Cardiac muscle cell (in vitro differentiated cells and primary cell): ENCODE measurements at places on chromosomes 7 and 10.
A peak's percentile ranks its signal among the peaks of the same experiment; 100 is the strongest.

GRCh38 chr7:37323966-37324365 lies 124.7 kb downstream of the ELMO1 start:
- no peak for DNase-seq

DNA sequence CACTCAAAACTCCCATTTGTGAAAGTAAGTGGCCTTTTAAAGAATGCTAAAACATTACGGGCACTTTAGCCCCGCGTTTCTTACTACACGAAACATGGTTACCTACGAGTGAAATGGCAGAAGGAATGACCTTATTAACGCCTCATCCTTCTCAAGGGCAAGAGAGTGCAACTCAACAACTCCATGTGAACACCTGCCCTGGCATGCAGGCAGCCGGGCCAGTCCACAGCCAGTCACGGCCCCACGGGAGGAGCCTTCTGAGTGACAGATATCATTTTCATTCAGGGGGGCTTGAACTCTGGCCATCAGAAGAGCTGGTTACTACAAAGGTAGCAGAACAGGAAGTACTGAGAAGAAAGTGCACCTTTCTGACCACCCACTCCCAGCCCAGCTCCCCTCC lies 236.1 kb downstream of the PTPRN2 start:
- DNase-seq = no peak

DNA sequence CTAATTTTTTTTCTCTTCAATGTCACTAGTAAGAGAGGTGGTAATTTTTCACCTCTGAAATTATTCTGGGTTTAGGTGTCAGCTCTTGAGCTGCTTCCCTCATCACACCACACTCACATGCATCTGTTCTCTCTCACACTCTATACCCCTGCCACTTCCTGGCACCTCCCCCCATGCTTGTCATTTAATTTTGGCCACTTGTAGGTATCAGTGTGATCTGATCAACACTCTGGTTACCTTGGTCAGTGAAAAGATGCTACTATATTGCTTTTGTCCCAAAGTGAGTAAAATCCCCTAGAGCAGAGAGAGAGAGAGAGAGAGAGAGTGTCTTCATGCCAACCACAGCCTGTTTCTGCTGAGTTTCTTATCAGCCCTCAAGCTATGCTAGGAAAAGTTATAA lies 42.5 kb downstream of the STK17A start:
- no peak for DNase-seq

- no peak for DNase-seq
Measured at GRCh38 chr7:114901771-114902170, 20.1 kb upstream of the MDFIC start.

DNA sequence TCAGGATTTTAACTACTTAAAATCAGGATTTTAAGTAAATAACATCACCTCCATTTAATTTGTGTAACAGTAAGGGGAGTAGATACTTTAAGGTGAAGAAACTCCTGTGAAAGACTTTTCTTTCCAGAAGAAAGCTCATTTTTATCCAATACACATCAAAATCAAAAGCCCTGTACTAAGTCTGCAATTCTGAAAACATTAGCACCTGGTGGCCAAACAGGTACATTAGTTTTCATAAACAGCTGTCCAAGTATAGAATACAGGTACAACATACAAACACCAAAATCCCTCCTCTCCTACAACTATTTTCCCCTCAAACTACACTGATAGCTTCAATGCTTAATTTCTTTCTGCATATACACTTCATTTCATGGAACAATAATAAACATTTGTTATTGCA lies 22.9 kb downstream of the FAM3C start:
- no peak for DNase-seq

DNA sequence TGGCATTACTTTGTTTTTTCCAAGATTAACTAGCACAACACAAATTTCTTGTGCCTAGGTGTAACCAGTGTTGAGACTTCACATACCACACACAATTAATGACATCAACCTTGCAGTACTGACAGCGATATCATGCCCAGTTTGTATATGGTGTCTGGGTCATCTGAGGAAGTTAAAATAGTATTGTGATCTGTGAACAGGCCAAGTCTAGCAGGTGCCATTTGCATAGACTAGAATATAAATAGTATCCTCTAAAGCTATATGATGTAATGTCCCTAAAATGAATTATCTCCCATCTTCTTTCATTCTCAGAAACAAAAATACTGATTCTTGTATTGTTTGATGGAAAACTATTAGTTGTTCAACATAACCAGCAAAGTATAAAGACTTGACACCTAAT lies 175.8 kb upstream of the KAT6B start:
- no peak for DNase-seq

DNA sequence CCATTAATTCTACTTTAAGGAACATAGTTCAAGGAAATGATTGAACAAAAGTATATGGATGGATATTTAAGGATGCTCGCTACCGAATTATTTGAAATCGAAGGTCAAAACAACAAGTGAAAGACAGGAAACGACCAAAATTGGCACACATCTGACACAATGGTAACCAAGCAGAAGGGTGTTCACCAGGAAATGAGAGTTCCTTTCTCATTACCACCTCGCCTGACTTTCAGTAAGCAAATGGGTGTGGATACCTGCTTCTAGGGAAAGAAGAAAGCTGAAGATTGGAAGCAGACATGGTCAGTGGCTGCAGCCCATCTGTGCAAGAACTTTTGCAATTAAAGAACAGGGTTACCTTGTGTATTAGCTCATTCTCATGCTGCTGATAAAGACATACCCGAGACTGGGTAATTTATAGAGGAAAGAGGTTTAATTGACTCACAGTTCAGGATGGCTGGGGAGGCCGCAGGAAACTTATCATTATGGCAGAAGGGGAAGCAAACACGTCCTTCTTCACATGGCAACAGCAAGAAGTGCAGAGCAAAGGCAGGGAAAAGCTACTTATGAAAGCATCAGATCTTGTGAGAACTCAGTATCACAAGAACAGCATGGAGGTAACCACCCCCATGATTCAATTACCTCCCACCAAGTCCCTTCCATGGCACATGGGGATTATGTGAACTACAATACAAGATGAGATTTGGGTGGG lies 6.2 kb upstream of the TMEM273 start:
- no peak for DNase-seq

- DNase-seq = no peak
Measured at GRCh38 chr10:18737236-18737635, 78.0 kb downstream of the ARL5B start.

- peak; percentile 12 for DNase-seq
Measured at GRCh38 chr7:42192066-42192465, 44.9 kb downstream of the GLI3 start.

DNA sequence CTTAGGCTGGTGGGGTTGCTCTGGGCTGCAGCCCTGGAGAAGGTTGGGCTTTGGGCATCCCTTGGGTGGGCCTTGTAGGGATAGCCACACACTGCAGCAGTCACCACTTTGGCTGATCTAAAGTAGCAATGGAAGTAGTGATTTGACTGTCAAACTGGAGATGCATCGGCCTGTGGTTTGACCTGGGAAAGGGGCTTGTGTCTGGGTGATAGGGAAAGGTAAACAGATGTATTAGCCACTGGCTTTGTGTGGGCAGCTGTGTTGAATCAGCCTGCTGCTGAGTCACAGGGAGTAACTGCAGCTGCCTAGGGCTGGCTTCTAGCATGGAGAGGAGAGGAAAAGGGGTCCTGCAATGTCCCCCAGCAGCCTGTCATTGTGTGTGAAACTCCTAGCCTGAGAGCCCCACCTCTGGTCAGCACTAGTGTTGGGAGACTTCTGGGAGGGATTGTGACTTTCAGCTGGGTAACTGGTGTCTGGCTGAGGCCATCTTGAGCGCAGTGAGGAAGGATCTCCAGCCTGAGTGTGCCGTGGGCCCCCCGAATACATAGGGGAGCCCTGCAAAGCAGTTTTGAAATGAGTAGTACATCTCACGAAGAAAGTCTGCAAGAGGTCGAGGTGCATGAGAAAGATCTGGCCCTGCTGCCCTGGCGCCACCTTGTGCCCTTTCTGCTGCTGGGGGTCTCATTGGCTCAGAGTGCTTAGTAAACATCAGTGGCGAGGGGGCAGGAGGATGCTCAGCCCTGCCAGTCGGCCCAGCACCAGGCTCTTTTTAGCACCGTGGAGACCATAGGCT lies 117.3 kb downstream of the FANK1 start:
- DNase-seq = peak; percentile 54

GRCh38 chr10:95297402-95297801 lies 6.6 kb upstream of the PDLIM1 start:
- no peak for DNase-seq

DNA sequence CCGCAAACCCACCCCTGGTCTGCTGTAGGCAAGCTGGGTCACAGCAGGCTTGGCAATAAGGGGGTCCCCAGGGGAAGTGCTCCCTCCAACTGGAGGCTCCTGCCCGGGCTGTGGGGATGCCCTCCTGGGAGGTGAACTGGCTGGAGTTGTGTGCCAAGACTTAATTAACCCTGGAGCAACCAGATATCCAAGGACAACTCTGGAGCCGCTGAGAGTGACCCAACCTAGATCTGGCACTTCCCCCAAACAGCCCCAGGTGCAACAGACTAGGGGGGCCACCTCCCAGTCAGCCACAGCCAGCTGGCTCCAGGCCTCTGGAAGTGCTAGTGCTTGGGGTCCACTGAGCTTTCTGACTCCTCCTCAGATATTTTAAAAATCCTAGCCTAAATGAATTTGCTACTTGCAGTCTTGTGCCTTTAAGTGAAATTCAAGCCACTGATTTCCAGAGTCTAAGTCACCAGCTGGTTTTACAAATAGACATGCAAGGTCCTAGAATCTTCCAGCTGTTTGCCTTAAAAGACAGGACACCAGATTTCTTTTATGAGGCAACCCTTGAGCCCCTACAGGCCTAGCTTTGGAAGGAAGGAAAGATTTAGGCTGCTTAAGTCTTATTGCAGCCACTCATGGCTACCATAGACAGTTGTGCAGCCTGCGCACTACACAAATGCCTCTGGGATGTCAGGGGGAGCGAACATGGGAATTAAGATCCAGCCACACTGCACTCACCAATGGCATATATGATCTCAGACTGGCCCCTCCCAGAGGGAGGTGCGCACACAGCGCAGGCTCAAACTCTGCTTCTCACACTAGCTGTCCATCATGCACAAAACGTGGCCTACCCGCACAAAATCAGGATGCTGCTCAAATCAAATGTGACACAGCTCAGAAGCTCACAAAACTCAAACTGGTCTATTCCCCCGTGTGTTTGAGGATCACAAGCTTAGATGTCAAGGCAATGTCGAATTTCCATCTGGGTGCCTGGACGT lies 42.6 kb upstream of the MYL10 start:
- DNase-seq = no peak

GRCh38 chr7:21041666-21042065 lies 255.0 kb upstream of the SP8 start:
- DNase-seq = no peak

GRCh38 chr7:77453531-77453930 lies 37.4 kb upstream of the GSAP start:
- peak; percentile 46 for DNase-seq

DNA sequence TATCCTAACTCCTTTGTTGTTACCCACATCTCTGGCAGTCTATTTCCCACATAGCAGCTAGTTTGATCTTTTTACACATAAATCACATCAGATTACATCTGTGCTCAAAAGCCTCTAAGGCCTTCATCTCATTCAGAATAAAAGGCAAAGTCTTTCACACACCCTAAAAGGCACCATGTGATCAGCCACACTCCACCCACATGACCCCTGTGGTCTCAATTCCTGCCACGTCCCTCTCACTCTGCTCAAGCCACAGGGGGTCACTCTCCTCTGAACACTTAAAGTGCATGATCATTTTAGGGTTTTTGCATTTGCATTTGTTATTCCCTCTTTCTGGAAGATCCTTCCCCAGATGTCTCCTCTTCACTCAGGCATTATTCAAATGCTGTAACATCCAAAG lies 30.8 kb downstream of the ELAPOR2 start:
- no peak for DNase-seq

- peak; percentile 11 for DNase-seq
Measured at GRCh38 chr10:34319197-34319846, 495.8 kb downstream of the PARD3 start.

- DNase-seq = peak; percentile 78
Measured at GRCh38 chr7:41967156-41967555, 264.3 kb upstream of the INHBA start.

DNA sequence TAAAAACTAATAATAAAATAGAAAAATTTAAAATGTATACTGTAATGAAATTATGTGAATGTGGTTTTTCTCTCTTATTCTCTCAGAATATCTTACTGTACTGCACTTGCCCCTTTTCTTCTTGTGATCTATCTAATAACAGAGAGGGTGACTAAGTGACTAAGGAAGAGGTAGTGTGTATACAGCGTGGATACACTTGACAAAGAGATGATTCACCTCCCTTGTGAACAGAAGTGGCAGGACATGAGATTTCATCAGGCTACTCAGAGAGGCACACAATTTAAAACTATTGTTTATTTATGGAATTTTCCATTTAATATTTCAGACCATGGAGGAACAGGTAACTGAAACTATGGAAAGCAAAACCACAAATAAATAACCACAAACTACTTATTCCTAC lies 806.6 kb upstream of the GHITM start:
- DNase-seq = peak; percentile 1

DNA sequence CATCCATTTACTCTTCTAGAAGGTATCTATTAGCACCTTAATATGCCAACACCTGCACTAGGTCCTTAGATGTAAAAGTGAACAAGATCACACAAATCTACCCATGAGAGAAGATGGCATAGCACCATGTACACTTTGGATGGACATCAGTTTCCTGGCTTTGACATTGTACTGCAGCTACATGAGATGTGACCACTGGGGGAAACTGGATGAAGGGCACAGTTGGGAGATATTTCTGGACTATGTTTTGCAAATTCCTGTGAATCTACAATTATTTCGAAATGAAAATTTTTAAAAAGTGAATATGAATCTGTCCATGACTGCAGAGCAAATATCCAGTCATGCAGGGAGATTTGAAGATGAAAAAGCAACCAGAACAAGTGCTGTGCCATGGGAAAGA lies 124.5 kb downstream of the PRKCQ start:
- DNase-seq = no peak

DNA sequence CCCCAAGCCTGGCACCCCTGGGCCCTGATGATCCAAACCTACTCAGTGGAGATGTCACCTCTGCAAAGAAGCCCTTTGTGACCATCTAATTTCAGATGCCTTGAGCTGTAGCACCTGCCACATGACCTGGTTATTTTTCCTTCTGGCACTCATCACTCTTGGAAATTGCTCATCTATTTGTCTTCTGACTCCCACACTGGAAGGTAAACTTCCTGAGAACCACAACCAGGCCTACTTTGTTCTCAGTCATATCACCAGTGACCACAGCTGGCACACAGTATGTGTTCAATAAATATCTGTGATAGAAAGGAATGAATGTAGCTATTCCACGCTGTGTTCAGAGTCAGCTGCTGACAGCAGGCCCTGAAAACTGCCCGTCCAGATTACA lies 97.1 kb downstream of the SH3PXD2A start:
- no peak for DNase-seq

- DNase-seq = peak; percentile 60
Measured at GRCh38 chr10:18140149-18140956, at the start of gene CACNB2. CACNB2 (plus strand) TSS chr10:18140424.

- DNase-seq = no peak
Measured at GRCh38 chr7:3087243-3087755, 43.6 kb upstream of the CARD11 start.
